Activated T-helper 2 cell treated with anti-CD3 and anti-CD28 coated beads, Interferon-gamma antibody, Interleukin-2, Interleukin-4, amounts not matched to agents 10 μg/mL and 5 μg/mL and 100 μg/mL, durations not matched to agents 14 hours and 24 hours and 36 hours (primary cell): ENCODE measurements at places on chromosomes 12 and 14. TPM values are rescaled to one million over a fixed set of nuclear protein-coding genes. Genes with fewer than 3 reads are reported as not detected.

DNA sequence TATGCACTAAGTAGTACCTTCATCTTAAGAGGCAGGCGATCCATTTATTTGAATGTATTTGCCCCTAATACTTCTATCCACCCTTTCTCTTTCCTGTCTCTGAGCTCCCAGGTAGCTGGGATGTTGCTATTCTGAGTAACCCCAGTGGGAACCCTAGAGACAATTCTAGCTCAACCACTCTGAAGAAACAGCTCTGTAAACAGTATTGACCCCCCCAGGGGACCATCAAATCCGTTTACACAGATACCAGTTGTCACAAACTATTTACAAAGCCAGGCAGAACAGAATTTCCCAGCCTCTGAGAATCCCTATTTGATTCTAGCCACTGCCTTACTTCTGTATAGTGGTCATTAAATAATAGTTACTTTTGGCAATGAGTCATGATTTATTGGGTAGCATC, 64.9 kb downstream of the MIPOL1 start:
- H3K36me3 ChIP-seq = no peaks in the 10 kb centered on the region
- no peak overlapping the region for H3K4me3 ChIP-seq
- H3K27me3 ChIP-seq = no peaks in the 10 kb centered on the region
- no peak overlapping the region for H3K27ac ChIP-seq

- peaks cover 14% of the 10 kb centered on the region for H3K4me1 ChIP-seq
- H3K4me3 ChIP-seq = no peak overlapping the region
- no peaks in the 10 kb centered on the region for H3K36me3 ChIP-seq
- H3K27ac ChIP-seq = no peak overlapping the region
Observed at GRCh38 chr12:131509701-131510100, 201.2 kb upstream of the SFSWAP start.

CD27 gene
- 23.3 and 25.9 TPM in 2 replicates for total RNA-seq

DNA sequence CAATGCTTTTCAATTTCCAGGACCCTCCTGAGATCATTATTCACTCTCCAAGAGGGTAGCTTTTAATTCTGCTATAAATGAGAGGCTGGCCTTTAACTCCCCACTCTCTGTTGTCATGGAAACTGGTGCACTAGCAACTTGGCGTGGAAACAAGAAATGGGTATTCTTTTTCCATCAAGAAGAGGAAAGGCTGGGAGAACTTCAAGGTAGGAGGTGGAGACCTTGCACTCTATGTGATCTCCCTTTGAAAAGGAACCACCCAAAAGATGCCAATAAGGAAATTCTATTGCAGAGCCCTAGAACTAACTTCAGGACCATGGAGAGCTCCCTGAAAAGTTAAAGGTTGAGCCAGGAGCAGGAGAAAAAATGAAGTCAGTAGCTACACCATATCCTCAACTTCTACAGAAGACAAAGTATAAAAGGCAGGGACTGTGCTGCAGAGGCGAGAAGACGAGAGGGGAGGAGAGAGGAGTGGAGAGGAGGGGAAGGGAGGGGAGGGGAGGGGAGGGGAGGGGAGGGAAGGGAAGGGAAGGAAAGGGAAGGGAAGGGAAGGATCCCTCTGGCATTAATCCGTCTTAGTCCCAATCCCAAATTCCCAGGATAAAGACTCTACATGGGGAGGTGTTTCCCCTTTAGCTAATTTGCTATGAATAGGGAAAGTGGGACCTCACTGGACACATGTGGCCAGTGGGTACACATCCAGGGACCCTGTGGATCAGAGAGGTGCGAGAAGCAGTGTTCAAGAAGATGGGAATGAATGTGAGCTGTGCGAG, 46.7 kb upstream of the FICD start:
- H3K4me1 ChIP-seq = no peaks in the 10 kb centered on the region
- H3K36me3 ChIP-seq = no peaks in the 10 kb centered on the region
- H3K4me3 ChIP-seq = no peak overlapping the region
- no peak for DNase-seq
- H3K27ac ChIP-seq = no peak overlapping the region

DNA sequence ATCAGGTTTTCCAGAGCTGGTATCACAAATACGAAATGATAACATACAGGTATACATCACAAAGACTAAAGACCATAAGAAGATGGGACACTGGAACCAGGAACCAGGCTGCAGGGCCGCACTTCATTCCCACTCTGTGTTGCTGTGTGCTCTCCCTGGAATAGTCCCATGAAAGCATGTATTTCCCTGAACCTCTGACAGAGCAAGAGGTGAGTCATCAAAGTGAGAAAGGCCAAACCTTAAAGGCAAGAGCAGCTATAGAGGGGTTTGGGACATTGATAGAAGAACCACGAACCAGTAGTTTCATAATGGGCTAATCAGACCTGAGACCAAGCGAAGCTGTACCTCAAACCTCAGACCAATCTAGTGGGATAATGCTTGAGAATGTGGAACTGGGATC, 283.0 kb upstream of the PRKD1 start:
- no peaks in the 10 kb centered on the region for H3K36me3 ChIP-seq
- H3K4me1 ChIP-seq = no peaks in the 10 kb centered on the region
- no peak overlapping the region for H3K27ac ChIP-seq

OR6C2 gene
- total RNA-seq = not detected in 2 replicates

DNA sequence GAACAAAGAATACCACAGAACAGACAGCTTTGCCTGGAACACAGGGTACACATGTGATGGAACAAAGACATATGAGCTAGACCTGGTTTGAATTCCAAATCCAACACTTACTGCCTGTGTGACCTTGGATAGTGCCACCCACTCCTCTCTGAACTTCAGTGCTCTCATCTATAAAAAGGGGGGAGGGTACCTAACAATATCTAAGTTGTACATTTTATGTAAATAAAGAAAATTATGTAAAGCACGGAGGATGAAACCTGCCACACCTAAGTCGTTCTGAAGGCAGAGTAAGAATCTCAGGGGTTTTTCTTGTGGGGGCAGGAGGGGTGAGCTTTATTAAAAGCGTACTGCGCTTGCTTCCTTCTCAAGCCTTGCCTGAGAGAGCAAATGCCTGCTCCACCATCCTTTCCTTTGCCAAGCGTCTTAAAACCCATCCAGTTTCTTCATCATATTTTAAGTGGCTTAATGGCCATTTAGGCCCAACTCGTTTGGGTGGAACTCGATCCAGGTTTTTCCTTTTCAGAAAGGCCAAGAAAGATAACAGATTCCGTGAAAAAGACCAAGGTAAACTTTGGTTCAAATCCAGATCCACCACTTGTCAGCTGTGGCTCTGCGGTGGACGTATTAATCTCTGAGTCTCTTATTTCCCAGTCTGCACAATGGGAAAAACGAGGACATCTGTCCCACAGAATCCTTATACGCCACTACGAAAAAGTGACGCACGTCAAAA, 946 bp downstream of the DDX24 start:
- H3K27ac ChIP-seq = peak overlapping the region; percentile 100
- H3K4me1 ChIP-seq = peaks cover 51% of the 10 kb centered on the region
- peaks cover 69% of the 10 kb centered on the region for H3K36me3 ChIP-seq
- DNase-seq = no peak
- peak overlapping the region; percentile 99 for H3K4me3 ChIP-seq

GRCh38 chr14:50056435-50056834, 59.9 kb downstream of the VCPKMT start:
- H3K36me3 ChIP-seq = peaks cover 5% of the 10 kb centered on the region
- H3K4me3 ChIP-seq = no peak overlapping the region
- no peak for DNase-seq
- H3K4me1 ChIP-seq = peaks cover 41% of the 10 kb centered on the region
- H3K27ac ChIP-seq = no peak overlapping the region
- H3K27me3 ChIP-seq = no peaks in the 10 kb centered on the region

INSM2 gene
- not detected in 2 replicates for total RNA-seq

- H3K36me3 ChIP-seq = no peaks in the 10 kb centered on the region
- DNase-seq = no peak
- peaks cover 16% of the 10 kb centered on the region for H3K27me3 ChIP-seq
- H3K4me1 ChIP-seq = peaks cover 20% of the 10 kb centered on the region
Observed at GRCh38 chr12:6360578-6361490, 14.5 kb downstream of the SCNN1A start.

- peaks cover 51% of the 10 kb centered on the region for H3K36me3 ChIP-seq
- H3K4me3 ChIP-seq = peak overlapping the region; percentile 35
- H3K27me3 ChIP-seq = no peaks in the 10 kb centered on the region
- peaks cover 16% of the 10 kb centered on the region for H3K4me1 ChIP-seq
- peak overlapping the region; percentile 65 for H3K27ac ChIP-seq
Observed at GRCh38 chr14:77554207-77554606, 55.6 kb upstream of the ISM2 start.

TMEM132C gene
- not detected in 2 replicates for total RNA-seq

KRT77 gene
- total RNA-seq = not detected in 2 replicates

- H3K27ac ChIP-seq = no peak overlapping the region
- H3K4me3 ChIP-seq = no peak overlapping the region
- H3K36me3 ChIP-seq = peaks cover 3% of the 10 kb centered on the region
- peaks cover 6% of the 10 kb centered on the region for H3K4me1 ChIP-seq
- DNase-seq = no peak
Observed at GRCh38 chr12:107025671-107026070, 38.7 kb upstream of the MTERF2 start.

DNA sequence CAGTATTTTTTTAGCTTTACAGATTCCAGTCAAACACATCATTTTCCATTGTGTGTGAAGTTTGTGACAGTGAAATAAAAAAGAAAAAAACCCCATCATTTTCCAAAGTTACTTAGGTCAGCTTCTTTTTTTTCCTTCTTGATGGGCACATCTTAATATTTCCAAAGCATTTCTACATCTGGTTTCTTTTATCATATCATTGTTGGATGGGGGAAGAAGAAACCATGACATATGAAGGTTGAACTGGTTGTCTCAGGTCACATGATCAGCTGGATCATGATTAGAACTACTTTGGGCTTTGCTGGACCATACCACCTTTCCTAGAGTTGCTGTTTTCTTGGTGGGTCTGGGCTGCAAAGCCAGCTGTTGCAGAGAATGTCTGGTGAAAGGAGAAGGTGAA, 59.8 kb downstream of the FOS start:
- H3K27me3 ChIP-seq = peaks cover 5% of the 10 kb centered on the region
- no peak overlapping the region for H3K4me3 ChIP-seq
- no peak for DNase-seq
- no peaks in the 10 kb centered on the region for H3K36me3 ChIP-seq
- peaks cover 16% of the 10 kb centered on the region for H3K4me1 ChIP-seq
- no peak overlapping the region for H3K27ac ChIP-seq

DPY19L2 gene
- 0.32 and 0.91 TPM in 2 replicates for total RNA-seq

GRCh38 chr14:51295646-51296263, 55.7 kb downstream of the TMX1 start:
- peaks cover 8% of the 10 kb centered on the region for H3K4me1 ChIP-seq
- H3K27ac ChIP-seq = no peak overlapping the region
- no peak for DNase-seq
- H3K27me3 ChIP-seq = no peaks in the 10 kb centered on the region

CATSPERB gene
- 0.46 and 0.69 TPM in 2 replicates for total RNA-seq

ACACB gene
- 12.1 and 12.9 TPM in 2 replicates for total RNA-seq

DNA sequence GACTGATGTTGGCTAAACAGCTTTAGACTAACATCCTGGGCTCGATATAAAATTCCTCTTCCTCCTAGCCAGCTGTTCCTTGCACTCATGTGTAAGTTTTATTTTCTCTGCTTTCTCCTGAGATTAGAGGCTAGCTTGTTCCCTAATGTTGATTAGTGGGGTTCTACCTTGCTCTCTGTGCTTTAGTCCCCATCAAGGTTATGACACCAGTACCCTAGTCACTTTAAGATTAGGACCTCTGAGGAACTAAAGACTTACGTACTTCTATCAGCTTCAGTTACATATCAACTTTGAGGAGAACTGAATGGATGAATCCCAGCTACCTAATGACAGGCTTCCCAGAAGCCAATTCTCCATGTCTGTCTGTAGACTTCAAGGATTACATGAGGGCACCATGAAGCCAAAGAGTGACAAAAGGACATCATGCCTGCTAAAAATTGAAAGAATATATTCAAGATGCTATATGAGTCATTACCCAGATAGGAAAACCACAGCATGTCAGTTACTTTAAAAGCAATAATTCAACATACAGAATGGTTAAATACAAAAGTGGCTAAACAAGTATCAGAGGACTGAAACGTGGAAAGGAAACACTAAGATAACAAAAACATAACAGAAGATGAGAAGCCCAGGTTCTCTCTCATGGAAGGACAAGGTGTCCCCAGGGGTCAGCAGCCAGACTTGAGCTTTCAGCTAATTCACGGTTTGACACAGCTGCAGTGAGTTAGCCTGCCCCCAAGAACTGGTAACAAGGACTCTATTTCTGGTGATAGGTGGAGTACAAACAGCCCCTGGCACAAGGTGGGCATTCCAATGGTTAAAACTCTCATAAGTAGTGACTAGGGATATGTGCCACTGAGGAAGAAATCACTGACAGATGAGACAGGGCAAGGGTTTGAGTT, 20.4 kb downstream of the ADAM20 start:
- H3K4me3 ChIP-seq = peak overlapping the region; percentile 59
- H3K36me3 ChIP-seq = peaks cover 14% of the 10 kb centered on the region
- DNase-seq = peak; percentile 14
- H3K27ac ChIP-seq = peak overlapping the region; percentile 62
- H3K27me3 ChIP-seq = no peaks in the 10 kb centered on the region

DNA sequence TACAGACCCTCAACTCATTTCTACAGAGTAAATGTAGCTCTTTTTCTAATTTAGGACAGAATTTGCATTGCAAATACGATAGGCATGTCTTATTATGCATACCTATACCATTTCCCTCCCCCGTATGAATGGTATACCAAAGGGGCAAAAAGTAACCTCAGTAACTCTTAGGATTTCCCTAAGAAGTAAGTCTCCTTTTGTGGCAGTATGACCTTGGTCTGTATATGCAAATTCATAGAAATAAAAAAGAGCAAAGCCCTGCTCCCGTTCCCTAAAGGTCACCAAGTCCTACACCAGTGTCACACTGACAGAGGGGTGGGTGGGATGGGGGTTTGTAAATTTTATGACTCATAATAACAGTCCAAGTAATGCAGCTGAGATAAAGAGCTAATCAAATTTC, 365.8 kb upstream of the CCDC196 start:
- no peak for DNase-seq
- H3K27me3 ChIP-seq = peaks cover 12% of the 10 kb centered on the region
- no peaks in the 10 kb centered on the region for H3K4me1 ChIP-seq
- no peak overlapping the region for H3K27ac ChIP-seq

DNA sequence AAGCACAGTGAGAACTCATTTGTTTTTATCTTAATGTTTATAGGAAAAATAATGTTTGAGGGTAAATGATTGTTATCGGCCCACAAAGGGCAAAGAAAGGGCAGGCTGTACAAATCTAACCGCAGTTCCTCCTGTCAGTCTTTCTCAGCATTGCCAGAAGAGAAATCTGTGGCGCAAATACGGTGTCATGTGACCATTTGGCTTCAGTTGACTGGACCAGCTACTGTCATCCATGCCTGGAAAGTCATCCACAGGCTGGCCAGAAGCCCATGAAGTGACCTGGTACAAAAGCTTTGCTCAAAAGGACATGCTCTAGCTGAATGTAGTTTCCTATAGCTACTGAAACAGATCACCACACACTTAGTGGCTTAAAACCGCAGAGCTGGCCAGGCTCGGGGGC, 43.6 kb downstream of the HCAR2 start:
- no peak overlapping the region for H3K27ac ChIP-seq
- H3K27me3 ChIP-seq = no peaks in the 10 kb centered on the region
- H3K4me1 ChIP-seq = no peaks in the 10 kb centered on the region
- H3K4me3 ChIP-seq = no peak overlapping the region
- no peak for DNase-seq

- no peaks in the 10 kb centered on the region for H3K36me3 ChIP-seq
- H3K4me1 ChIP-seq = peaks cover 10% of the 10 kb centered on the region
Observed at GRCh38 chr12:51222461-51222860, 4.6 kb upstream of the POU6F1 start.

ZC2HC1C gene
- 0.94 and 1.5 TPM in 2 replicates for total RNA-seq

COX14 gene
- 38.1 and 43.5 TPM in 2 replicates for total RNA-seq

GDF3 gene
- total RNA-seq = not detected in 2 replicates
